ENCODE measurements at places on chromosomes 6 and 20. TPM values are rescaled to one million over a fixed set of nuclear protein-coding genes. Genes with fewer than 3 reads are reported as not detected.

RFX6 gene
- total RNA-seq, result not detected

SLPI gene
- total RNA-seq, result 0.74 TPM

SPAG4 gene
- 17.6 TPM for total RNA-seq

ADGRB3 gene
- total RNA-seq, result 0.10 TPM

MMUT gene
- 7.1 TPM for total RNA-seq

RBBP8NL gene
- not detected for total RNA-seq

CD40 gene
- 14.1 TPM for total RNA-seq

PET117 gene
- total RNA-seq, result 14.6 TPM

CD83 gene
- total RNA-seq, result 5.3 TPM

ELOVL2 gene
- total RNA-seq, result 27.8 TPM

HLA-DQB1 gene
- total RNA-seq, result 0.51 TPM

AVP gene
- not detected for total RNA-seq

ETV7 gene
- total RNA-seq, result 2.0 TPM

MUC21 gene
- not detected for total RNA-seq

SCUBE3 gene
- 1.6 TPM for total RNA-seq

VNN1 gene
- total RNA-seq, result not detected

SLC17A1 gene
- not detected for total RNA-seq

TREML1 gene
- total RNA-seq, result not detected

PRR18 gene
- total RNA-seq, result 0.23 TPM

ATP9A gene
- total RNA-seq, result 8.7 TPM

KCNK16 gene
- not detected for total RNA-seq

KCNK15 gene
- total RNA-seq, result 7.4 TPM

ERVFRD-1 gene
- not detected for total RNA-seq

SNRPB2 gene
- total RNA-seq, result 68.5 TPM

RAET1E gene
- total RNA-seq, result 1.8 TPM

SNAP25 gene
- total RNA-seq, result 0.69 TPM
